SIG-M5 (cell line): ENCODE measurements at places on chromosomes 7 and 10.

- no peak for DNase-seq
Measured at GRCh38 chr7:118129041-118129795, 54.7 kb upstream of the LSM8 start.

GRCh38 chr10:73886085-73886529, 11.8 kb upstream of the CAMK2G start:
- no peak for DNase-seq

GRCh38 chr10:38032886-38033285, 22.4 kb downstream of the ZNF33A start:
- DNase-seq: no peak

DNA sequence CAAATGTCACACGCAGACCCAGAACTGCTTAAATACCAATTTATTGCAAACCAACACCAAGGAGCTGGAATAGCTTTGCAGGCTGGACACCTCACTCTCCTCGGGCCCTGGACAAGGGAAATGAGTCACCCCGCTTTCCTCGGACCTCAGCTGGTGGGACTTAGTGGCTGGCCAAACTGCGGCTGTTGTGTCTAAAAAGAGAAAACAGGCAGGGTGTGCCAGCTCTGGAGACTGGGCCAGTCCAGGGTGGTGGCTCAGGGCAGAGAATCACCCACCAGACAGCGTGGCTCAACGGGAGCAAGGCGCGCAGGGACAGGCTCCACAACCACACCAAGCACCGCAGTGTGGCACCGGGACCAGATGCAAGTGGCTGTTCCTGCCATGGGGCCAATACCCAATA, 58.2 kb upstream of the CAMK2B start:
- no peak for DNase-seq

GRCh38 chr10:25556457-25556856, 377.6 kb upstream of the MYO3A start:
- no peak for DNase-seq

GRCh38 chr7:6409091-6409490, 38.7 kb downstream of the DAGLB start:
- DNase-seq: no peak

GRCh38 chr7:47601119-47601880, 19.4 kb upstream of the TNS3 start:
- no peak for DNase-seq

DNA sequence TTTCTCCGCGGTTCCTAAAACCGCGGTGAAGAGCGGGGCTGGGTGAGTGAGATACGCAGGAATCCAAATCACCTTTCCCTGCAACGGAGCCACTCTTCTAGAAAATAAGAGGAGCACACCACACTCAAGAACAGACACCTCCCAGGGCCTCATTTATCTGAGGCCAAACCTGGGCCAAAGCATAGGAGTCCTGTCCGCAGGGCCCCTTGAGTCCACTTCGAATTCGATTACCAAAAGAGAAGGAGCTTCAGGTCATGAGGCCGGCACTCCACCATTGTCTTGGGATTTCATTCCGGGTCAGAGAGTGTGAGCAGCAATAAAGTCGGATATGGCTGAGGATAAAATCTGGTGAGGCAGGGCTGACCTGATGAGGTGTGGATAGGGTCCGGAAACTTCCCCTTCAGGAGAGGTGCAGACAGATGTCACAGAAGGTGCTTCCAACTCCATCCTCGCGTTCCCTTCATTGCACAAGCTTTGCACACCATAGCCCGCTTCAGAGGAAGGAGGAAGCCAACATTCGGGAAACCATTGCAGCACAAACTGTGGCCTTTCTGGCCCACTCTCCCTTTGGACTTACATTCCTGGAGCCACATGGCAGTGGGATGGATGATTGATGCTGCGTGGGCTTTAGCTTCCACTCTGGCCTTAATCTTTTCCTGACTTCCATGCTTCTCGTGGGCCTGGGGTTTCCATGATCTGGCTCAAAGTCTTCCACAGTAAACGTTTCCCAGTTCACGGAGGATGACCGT, 27.2 kb upstream of the ZNF273 start:
- no peak for DNase-seq

- DNase-seq: no peak
Measured at GRCh38 chr7:157597562-157597961, 260.8 kb downstream of the DNAJB6 start.

DNA sequence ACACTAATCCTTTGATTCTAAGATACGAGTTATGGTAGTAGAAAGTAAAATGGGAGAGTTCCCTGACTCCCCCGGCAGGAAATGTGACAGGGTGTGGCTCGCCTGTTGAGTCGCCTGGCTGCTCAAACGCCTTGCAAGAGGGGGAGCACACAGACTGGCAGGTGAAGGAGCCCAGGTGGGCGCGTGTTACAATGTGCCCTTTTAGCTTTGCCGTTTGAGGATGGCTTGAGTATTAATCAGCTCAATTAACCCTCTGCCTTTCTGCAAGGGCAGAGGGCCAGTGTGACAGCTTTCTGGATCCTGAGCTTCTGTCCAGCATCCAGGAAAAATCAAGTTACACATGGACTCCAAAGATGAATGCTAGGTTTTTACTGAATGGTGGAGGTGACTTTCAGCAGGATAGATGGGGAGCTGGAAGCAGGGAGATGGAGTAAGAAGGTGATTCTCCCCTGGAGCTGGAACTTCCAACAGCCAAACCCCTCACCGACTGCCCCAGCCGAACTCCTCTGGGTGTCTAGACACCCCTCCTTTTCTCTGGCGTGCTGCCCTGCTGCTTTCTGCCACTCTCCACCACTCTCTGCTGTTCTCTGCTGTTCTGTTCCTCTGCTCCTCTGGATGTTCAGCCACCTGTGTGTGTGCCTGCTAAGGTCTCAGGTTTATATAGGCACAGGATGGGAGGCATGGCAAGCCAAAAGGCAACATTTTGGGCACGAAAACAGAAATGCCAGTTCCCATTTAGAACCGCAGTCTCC, 548.8 kb upstream of the KCND2 start:
- no peak for DNase-seq

DNA sequence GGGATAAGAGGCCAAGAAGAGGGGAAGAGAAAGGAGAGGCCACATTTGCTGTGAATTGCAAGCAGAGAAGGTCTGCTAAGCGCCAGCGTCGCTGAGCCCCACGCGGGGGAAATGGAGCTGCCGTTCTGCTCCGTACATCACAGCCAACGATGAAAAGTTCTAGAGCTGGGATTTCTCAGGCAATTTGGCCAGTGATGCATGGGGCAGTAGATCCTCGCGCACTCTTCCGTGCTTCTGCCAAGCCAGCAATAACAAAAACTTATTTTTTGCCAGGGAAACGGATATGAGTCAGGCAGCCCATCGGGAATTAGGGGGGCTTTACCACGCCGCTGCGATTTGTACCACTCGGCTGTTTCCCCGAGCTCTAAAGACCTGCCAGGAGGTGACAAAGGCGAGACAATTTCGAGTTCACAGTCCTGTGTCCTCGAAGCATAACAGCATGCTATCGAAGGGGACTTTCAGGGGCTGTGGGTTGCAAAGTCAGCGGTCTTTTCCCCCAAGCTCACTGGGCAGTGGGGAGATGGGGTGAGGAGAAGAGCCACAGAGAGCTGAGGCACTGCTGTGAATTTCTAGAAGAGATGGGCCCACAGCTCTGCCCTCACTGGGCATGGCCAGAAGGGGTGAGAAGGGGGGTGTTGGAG, 30.0 kb upstream of the SLF2 start:
- DNase-seq: no peak

- no peak for DNase-seq
Measured at GRCh38 chr7:12643001-12643643, 44.3 kb upstream of the ARL4A start.

DNA sequence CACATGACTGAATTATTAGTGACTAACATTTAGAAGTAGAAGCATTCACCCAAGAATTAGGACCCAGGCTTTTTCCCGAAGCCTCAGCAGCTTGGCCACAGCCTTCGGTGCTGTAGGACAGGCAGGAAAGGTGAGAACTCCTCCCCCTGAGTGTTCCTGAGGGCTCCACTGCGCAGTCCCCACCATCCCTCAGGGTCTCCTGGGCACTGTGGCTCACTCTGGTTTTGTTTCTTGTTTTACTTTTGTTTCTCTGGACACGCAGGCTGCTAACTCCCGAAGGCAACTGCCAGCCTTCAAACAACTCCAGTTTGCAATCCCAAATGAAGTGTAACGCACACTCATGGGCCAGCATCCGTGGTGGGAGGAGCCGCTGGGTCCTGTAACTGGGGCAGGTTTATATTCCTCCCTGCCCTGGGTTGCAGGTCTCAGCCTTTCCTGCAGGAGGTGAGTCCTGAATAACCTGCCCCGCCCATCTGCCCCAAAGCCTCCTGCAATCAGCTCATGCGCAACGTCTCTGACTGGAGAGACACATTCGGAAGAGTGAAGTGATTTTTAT, 492.9 kb downstream of the PTPRN2 start:
- DNase-seq: no peak

DNA sequence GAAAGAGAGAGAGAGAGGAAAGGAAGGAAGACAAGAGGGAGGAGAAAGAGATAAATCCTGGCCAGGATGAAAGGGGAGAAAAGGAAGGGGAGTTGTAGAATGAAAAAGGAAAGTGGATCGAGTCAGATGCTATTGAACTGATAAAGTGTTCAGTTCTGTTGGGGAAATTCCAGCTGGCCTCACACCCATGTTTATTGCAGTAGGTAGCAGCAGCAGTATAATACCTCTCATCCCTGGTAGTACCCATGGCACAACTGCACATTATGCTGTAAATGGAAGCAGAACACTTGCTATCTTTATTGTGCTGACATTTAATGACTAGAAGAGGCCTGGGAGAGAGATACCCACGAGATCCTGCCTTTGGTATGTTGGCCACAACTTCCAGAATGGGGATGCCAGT, 178.1 kb downstream of the EVX1 start:
- DNase-seq: no peak

DNA sequence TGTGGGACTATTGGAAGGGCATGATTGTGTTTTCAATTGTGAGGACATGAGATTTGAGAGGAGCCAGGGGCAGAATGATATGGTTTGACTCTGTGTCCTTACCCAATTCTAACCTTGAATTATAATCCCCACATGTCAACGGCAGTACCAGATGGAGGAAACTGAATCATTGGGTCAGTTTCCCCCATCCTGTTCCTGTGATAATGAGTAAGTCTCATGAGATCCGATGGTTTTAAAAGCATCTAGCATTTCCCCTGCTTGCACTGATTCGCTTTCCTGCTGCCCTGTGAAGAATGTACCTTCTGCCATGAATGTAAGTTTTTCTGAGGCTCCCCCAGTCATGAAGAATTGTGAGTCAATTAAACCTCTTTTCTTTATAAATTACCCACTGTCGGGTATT, 1367.1 kb downstream of the XPNPEP1 start:
- no peak for DNase-seq

DNA sequence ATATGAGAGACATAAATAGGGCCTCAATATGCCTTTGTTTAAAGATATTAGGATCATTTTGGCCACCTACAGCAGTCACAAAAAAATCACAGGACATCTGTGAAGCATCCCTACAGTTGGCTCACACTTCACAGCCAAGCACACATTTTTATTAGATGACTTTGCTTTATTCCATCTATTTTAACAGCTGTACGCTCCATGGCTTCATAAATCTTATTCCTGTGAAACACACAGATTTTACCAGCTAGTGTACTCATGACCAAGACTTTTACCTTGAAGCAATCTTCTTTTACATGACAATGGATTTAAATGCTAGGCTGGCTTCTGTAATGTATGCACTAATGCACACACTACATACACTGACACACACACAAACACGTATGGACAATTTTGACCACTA, 254.8 kb upstream of the PITRM1 start:
- DNase-seq: no peak

DNA sequence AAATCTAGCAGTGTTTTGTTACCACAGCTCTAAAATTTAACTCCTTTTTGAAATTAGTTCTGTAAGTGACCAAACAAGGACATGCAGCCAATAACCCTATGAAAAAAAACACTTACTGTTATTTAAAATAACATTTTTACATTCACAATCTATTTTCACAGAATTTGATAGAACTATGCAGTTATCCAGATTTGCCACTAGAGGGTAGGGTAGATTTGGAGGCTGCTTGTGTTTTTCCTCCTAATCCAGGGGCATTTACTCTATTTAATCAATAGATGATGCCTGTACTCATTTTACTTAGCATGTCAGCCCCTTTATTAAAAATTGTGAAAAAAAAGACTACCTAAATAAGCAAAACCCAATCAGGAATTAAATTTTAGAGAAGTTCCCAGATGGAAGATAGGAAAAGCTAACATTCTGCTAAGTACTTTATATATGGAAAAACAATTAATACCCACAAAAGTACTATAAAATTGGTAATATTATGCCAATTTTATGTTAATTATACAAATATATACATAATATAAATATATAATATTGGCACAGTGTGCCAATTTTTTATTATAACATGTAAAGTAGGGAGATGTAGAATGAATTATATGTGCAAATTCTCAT, 18.1 kb upstream of the LIPK start:
- no peak for DNase-seq

DNA sequence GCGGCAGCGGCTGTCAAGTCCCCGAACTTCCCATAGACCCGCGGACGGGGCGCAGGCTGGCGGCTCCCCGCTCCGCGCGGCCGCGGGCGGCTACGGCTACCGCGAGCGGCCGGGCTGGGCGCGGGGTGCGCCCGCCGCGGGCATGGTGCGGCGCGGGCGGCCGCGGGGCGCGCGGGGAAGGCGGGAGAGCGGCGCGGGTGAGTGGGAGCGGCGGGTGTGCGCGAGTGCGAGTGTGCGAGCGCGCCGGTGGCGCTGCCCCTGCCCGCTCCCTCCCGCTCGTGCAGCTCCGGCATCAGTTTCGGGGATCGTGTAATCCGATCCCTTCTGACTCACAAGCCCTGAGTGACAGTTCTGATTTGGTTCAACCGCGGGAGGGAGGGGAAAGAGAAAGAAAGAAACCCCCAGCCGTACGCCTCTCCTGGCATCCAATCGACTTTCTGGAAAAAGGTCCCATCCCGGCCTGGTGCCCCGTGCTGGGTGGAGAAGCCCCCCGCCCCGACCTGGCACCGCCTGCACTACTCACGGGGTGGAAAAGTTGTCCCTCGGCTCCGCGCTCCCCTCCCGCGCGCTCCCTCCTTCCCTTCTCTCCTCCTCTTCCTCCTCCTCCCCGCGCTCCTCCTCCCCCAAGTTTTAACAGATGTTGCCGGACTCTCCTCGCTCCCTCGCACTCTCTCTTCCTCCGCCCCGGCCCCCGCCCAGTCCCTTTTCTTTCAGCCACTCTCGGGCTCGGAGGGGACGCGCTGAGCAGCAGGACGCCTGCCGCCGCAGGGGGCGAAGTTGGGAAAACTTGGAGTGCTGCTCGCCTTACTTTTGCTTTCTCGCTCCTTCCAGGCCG, at the start of gene GLI3:
Gene GLI3, minus strand, starts transcription at position 234 of the 835 bp plus-strand sequence. CDS start 13,956 bp downstream, outside the sequence.
- no peak for DNase-seq

GRCh38 chr7:229184-229964, 37.0 kb downstream of the FAM20C start:
- no peak for DNase-seq
